ENCODE measurements at places on chromosomes 7 and 10.

DNA sequence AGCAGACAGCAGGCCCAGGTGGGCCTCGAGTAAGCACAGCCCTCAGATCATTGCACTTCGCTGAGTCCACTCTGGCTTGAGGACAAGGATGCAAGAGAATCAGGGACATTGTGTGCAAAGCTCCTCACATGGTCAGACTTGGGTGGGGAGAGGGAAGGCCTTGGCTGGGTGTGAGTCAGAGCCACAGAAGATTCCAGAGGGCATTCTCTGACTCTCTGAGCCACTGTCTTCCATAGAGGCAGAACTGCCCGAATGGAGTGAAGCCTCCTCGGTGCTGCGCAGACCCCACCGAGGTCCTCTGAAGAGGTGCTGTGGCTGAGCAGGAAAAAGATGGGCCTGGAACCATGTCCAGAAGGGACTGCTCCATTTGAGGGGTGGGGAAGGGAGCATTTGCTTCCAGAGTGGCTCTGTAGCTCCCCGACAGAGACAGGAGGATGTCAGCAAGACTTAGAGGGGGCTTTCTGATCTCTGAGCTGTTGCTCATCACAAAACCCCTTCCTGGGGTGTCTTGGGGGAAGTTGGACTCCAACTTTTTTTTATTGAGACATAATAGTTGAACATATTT lies 120.8 kb downstream of the PTPN20 start:
- no peak for DNase-seq

DNA sequence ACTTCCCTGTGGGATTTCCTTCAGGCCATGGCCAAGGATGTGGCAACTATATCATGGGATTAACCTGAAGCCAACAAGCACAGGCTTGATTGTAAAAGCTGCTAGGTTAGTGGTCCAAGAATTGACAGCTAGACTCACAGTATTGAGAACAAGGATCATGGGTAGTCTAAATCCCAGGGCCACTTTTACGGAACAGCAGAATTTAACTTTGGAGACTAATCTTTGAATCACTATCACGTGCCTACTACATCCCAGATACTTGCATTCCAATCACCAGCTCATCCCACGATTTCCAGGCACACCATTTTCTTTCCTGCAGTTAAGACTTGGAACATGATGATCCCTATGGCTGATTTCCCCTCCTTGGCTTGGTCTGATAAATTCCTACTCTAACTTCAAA lies 65.6 kb upstream of the ADO start:
- DNase-seq = no peak

GRCh38 chr7:147436718-147437117 lies 1153.8 kb upstream of the C7orf33 start:
- DNase-seq = no peak

DNA sequence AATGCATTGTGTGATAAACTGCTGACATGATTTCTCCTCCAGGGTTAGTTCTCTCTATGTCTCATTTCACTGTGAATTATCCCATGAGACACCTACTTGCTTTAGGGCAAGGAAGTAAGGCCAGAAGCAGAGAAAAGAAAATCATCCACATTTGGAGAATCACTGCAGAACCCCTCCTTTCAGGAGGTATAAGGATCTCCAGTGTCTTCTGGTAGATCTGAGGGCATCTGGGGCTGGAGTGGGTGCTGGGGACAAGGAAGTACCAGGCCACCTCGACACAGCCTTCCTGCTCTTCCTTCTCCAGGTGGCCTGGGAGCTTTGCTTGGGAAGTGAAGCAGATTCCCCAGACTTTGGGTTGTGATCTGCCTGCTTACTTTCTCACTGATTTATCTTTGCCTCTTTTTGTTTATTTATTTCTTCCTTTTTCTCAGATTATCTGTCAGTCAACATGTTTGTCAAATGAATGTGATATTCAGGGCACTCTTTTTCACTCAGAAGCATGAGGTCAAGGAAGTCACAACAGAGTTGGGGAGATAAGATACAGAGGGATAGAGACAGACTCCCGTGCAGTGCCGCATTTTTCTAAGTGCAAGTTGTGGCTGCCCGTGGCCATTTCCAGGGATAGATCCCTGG lies 12.4 kb upstream of the CAMK2G start:
- DNase-seq = peak; percentile 11

DNA sequence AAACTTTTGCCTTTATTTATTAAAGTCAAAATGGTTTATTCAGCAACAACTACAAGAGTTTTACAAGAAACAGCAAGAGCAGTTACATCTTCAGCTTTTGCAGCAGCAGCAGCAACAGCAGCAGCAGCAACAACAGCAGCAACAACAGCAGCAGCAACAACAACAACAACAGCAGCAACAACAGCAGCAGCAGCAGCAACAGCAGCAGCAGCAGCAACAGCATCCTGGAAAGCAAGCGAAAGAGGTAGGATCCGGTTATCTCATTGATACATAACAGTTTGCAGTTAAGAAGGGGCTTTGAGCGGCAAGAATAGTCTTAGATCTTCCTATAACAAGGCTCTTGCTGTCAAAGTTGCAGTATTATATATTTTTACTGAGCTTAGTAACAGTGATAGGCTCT lies 215.1 kb downstream of the FOXP2 start:
- no peak for DNase-seq

- no peak for DNase-seq
Measured at GRCh38 chr10:6494936-6495592, 85.0 kb downstream of the PRKCQ start.

- no peak for DNase-seq
Measured at GRCh38 chr10:74380795-74381194, 229.8 kb downstream of the ADK start.

DNA sequence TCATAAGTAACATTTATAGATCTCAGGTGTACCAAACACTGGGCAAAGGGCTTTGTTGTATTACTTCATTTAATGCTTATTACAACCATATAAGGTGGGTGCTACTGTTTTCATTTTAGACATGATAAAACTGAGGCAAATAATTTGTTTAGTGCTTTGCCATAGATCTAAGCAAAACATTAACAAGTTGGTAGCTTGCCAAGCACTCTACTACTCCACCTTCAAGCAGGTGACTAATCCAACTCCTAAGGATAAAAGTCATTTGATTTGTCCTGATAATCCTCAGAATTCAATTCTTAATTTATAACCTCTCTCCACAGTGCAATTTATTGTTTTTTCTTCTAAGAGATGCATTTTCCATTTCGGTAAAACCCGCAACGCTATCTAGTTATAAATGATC lies 646.4 kb downstream of the GRM8 start:
- no peak for DNase-seq

- DNase-seq = no peak
Measured at GRCh38 chr7:155769701-155770100, 42.6 kb downstream of the SHH start.

- no peak for DNase-seq
Measured at GRCh38 chr7:157686285-157686894, 349.6 kb downstream of the DNAJB6 start.

DNA sequence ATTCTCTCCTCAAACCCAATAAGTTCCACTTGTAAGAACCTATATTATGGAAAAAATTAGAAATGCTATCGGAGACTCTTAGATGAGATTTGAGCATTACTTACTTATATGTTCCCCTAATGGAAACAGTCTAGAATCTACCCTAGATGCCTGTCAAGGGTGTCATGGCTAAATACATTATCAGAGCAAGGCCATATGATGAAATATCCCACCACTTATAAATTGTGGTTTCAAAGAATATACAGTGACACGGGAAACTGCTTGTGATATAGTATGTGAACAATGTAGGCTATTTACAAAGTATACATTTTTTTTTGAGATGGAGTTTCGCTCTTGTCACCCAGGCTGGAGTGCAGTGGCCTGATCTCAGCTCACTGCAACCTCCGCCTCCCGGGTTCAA lies 46.3 kb upstream of the CTBP2 start:
- DNase-seq = no peak

- peak; percentile 21 for DNase-seq
Measured at GRCh38 chr10:114821915-114822443, 399 bp downstream of the FHIP2A start.

- DNase-seq = no peak
Measured at GRCh38 chr7:91169830-91170191, 94.4 kb upstream of the FZD1 start.

- no peak for DNase-seq
Measured at GRCh38 chr10:61905837-61906561, 4.5 kb downstream of the ARID5B start.
